ENCODE measurements at places on chromosomes 7 and 10.

DNA sequence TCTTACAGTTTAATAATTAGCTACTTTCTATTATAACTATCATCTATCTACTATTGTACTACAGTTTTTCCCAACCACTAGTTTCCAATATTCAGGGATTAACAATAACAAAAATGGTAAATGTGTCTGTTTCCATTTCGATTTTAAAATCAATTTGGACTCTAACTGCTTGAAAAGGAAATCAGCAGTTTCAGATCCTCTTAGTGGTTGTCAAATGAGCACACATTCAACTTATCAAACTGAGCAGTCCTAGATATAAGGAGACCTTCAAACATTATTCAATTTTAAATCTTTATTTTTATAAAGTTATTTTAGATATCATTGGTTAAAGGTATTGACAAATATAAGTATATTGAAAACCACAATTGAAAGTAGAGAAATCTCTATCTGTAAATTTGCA, 46.8 kb upstream of the CD36 start:
- no peak for DNase-seq

DNA sequence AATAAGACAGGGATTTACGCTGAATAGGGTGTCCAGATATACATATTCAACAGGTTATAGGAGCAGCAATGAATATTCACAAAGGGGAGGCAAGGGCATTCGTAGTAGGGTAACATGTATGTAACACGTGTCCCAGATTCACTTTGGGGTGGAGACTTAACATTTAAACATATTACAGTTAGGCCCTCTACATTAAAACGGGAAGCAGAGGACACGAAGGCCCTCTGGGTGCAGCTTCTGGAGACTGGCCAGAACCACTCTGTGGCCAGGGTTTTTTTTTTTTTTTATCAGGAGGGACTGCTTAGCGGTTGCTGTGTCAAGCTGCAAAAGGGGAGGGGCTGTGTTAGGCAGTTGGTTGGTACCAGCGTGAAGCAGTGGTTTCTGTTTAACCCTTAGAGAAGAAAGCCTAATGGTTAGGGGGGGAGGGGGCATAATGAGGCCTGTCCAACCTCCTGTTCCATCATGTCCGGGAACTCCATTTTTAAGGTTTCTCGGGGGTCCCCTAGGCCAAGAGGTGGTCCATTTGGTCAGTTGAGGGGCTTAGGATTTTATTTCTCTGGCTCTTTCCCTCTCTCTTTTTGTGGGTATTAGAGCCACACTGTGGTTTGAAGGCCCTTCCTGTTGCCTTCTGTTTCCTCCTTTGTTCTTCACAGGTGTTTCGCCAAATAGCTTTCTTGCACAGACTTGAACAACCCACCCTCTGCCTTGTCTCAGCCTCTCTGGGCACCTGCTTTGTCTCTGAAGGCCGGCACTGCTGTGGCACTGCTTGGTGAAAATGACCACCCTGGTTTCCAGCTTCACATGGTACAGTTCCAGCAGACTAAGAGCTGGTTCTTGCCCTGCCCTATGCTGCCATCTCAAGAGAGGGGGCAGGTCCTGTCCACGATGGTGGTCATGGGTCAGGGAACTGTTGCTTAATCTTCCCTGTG, 26.4 kb downstream of the PRF1 start:
- no peak for DNase-seq

DNA sequence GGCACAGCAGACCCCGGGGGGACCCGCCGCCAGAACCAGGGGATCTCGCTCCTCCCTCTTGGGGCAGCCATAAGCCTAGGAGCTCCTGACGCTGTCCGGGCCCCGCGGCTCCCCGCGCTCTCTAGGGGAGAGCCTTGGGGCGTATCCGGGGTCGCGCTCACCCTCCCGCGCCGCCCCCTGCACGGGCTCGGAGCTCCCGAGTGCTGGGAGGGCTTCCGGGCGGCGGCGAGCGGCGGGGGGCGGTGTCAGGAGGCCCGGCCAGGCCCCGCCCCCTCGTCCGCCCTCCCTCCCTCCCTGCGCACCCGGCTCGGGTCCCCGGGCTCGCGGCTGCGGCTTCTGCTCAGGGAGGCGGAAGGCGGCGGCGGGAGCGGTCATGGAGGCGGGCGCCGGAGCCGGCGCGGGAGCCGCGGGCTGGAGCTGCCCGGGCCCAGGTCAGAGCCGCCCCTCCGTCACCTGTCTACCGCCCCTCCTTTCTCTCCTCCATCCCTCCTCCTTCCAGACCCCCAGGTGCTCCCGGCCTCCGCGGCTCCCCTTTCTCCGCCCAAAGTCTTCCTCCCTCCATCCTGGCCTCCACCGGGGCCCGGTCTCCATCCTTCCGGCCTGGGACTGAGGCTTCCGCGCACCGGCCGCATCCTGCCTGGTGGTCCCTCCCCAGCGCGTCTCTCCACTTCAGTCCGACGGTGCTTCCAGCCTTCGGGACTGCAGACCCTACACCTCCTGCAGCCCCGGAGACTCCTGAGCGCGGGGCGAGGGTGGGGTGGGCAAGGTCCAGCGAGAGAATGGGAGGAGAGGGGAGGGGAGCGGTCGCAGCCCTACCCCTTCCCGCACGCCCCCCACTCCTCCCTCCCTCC, at the start of gene CCDC136:
TSS of gene CCDC136 (plus strand) at position 848 of the 851 bp plus-strand sequence. CDS start 444 bp downstream, outside the sequence.
- peak; percentile 51 for DNase-seq

DNA sequence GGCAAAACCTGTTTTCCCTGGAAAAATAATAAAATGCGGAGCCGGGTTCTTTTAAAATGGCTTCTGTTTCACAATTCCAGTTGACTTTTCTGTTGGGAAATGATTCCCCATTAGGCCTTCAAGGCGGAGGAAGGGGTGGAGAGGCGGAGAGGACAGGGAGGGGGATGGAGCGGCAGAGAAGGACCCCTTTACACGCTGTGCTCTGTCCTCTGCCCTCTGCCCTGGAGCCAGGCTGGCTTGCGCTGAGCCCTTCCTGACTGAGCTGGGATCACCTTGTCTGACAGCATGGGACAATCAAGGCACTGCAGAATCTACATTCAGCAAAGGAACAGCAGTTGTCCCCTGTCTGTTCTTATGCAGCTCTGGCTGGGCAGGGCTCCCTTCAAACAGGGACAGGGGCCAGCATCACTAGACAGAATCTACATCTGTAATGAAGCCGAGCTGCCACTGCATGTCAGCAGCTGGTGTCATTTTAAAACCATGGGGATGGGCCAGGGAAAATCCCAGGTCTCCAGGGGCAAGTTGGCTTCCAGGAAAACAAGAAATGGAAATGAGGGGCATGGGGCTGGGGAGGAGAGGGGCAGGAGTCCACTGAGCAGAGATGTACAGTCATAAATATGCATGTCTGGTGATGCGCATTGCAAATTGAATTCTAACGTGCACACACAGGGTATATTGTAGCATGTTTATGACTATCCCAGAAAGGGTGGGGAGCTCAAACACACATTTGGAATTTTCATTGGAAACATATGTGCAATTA, 120.0 kb downstream of the MKX start:
- DNase-seq, result no peak

GRCh38 chr7:144489504-144489903, 86.0 kb upstream of the NOBOX start:
- DNase-seq, result no peak

DNA sequence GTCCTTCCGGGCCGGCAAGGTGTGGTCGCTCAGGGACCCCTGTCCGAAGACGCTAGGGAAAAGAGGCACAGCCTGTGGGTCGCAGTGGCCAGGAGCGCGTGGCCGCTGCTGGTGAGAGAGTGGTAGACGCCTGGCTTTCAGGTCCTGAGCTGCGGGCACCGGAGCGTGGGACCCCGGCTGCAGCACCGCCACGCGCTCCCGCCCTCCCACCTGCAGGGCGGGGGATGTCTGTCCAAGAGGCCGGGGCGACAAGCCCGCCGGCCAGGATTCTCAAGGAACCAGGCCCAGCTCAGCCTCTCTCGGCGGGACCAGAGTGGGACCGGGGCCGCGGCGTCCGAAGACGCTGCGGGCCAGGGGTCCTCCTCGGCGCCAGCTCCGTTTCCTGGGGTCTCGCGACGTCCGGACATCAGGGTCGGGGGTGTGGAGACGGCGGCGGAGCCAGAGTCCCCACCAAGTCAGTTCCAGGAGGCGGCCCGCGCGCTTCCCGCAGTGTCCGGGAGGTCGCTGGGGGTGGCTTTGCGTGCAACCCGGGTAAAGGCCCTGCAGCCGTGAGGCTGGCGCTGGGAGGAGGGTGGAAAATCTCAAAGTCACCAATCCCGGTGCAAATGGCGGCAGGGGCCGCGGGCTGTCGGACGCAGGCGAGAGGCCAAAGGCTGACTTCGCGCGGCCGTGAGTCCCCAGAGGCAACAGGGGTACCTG, 5.5 kb downstream of the ZNF503 start:
- no peak for DNase-seq

DNA sequence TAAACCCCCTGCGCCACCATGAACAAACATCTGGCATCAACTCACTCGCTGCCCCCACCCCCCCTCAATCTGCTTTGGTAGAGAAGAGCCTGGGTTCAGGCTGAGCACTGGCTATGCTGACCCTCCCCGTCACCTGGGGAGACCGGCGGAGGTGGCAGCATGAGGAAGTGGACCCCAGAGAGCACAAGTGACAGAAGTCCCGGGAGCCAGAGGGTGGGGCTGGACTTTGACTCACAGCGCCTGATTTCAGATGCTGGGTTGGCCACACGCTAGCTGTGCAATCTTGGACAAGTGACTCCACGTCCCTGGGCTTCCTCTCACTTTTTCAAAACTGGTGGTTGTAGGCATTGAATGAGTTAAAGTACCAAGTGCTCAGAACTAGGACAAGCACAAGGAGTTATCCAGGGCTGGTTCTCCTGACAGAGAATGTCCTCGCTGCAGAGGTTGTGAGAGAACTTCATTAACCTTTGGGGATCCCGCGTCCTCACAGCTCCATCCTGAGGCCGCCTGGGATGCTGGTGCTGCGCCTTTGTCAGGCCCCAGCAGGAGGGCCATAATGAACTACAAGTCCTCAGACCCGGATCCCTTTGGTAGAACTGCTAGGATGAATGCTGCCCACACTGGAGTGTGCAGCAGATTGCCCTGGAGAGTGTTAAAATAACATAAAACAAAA, 48.8 kb upstream of the RASGEF1A start:
- DNase-seq, result no peak

- DNase-seq, result peak; percentile 45
Measured at GRCh38 chr10:135132-135600, at the start of gene ZMYND11. Gene ZMYND11 (plus strand): TSS chr10:135455. CDS start chr10:180013, 44,558 bp downstream.

DNA sequence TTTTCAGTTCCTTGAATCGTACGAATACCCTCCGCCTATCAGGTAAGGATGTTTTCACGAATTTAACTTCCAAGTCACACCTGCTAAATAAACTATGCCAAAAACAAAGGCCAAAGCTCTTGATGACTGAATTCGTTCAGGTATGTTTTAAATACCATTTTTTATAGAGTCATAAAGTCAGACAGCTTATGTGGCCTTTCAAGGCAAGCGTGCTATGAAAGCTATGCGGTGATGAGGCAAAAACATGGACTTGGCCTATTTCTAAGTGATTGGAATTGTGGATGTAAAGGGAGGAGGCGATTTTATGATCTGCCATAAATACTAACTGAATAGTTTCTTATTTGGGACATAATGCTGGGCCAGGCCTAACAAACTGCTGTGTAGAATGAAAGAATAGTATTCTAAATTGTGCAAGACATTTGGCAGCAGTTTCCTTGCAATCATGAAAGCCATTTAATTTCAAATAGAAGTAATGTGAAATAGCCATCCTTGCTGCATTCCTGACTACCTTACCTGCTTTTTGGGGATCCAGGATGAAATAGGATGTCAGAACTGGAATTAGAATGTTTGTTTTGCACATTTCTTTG, 14.0 kb downstream of the SLC39A12 start:
- DNase-seq, result no peak

- DNase-seq, result no peak
Measured at GRCh38 chr7:38382684-38383083, 109.2 kb upstream of the TARP start.

DNA sequence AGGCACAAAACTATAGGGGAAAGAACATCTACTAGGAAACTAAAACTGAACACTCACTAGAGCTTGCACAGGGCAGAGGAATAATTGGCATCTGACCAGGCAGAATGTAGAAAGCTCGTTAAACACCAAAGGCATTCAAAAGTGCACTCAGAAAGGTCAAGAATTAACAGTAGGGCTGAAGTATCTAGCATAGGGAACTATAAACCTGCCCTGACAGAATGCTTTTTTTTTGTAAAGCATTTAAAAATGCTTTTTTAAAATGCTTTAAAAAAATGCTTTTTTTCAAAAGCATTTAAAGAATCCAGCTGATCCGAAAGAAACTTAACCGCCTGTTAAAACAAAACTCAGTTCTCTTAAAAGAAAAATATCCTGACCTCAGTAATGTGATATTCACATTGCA, 74.6 kb upstream of the EGFR start:
- DNase-seq, result no peak

DNA sequence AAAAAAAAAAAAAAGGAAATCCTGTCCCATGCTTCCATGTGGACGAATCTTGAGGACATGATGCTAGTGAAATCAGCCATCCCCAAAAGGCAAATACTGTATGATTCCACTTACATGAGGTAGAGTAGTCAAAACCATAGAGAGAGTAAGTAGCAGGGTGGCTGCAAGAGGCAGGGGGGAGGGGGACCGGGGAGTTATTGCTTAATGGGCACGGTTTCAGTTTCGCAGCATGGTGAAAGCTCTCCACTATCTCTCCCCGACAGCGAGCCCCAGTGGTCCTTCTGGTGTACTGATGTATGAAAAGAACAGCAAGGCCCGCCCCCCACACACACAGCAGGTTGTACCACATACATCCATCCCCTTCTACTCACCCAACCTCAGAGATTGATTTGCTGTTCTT, 32.8 kb downstream of the NOD1 start:
- DNase-seq, result peak; percentile 45

Measured in activated CD4-positive, alpha-beta T cell treated with anti-CD3 and anti-CD28 coated beads, Interleukin-2, amount 50 U/mL, for 24 hours (primary cell).